ENCODE measurements at places on chromosomes 1 and 21.

GRCh38 chr1:156435545-156436140, 64.9 kb downstream of the MEF2D start:
- no peak for DNase-seq

DNA sequence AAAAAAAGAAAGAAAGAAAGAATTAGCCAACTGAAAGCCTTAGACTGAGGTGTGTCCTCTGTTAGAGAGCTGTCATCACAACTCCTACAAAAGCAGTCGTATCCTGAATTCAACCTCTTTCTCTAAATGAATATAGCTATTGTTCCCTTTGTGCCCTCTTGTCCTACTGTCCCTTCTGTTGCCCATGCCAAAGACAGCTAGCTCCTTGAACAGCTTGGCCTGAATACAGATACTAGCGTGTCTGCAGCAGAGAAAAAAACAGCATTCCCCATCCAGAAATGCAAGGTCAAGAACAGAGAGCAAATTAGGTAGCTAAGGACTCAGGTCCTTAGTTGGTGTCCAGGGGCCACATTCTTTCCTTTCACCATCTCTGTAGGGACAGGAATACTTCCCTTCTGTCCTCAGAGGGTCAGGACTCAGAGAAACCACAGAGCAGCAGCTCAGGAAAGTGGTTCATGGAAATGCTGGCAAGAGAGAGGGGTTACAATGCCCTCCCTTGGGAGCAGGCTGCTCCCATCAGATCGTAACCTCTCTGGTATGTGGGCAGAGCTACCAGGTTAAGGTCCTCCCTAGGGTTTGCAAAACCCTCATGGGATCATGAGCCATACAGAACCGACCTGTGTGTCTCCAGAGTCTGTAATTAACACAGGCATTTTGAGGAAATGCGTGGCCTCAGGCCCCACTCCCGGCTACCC, 1.8 kb upstream of the ZBTB48 start:
- no peak for DNase-seq

- no peak for DNase-seq
Observed at GRCh38 chr1:29213055-29213454, 17.7 kb downstream of the MECR start.

DNA sequence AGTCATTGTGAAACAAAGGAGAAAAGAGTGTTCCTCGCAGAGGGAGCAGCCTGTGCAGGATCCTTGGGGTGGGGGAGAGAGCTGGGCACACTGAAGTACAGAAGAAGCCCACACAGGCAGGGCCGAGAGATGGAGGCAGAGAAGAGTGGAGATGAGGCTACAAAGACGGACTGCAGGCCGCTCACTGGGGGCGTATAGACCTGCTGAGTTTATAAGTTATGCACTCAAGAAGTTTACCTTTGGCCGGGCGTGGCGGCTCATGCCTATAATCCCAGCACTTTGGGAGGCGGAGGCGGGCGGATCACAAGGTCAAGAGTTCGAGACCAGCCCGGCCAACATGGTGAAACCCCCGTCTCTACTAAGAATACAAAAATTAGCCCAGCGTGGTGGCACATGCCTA, 7.6 kb upstream of the SLAMF9 start:
- no peak for DNase-seq

DNA sequence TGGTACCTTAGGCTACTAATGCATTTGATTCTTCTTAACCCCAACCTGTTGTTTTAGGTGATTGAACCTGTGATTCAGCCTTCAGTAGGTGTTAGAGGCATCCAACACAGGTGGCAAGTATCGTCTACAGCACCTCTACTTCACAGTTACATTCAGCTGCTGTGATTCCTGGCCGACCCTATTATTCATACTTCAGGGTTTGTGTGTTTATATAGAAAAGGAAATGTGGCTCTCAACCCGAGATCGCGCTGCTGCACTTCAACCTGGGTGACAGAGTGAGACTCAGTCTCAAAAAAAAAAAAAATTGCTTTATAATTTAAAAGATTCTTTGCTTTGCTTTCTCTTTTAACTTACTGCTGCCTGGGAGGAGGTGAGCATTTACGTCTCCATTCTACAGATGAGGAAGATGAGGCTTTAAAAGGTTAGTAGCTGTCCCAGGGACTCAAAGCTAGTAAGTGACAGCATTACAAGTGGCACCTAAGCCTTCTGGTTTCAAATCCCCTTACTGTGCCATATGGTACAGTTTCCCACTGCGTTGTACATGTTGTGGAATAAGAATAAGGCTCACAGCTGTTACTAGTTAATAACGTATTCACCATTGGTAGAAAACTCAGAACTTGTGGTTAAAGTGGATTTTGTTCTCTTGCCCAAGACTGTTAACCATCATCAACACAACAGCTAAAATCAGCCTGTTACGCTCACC, 9.9 kb upstream of the GPR25 start:
- DNase-seq = no peak

GRCh38 chr1:178102218-178102617, 8.3 kb downstream of the RASAL2 start:
- DNase-seq = no peak

DNA sequence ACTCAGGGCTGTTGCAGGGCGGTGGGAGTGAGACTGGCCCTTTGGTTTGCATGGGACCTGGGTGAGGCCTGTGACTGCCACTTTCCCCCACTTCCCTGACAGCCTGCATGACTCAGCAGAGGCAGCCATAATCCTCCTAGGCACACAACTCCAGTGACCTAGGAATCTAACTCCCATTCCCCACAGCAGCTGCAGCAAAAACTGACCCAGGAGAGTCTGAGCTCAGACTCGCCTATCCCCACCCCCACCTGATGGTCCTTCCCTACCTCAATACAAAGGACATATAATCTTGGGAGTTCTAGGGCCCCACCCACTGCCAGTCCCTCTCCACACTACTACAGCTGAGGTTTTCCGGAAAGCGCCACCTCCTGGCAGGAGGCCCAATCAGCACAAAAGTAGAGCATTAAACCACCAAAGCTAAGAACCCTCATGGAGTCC, 26.7 kb downstream of the NDC1 start:
- DNase-seq = no peak

DNA sequence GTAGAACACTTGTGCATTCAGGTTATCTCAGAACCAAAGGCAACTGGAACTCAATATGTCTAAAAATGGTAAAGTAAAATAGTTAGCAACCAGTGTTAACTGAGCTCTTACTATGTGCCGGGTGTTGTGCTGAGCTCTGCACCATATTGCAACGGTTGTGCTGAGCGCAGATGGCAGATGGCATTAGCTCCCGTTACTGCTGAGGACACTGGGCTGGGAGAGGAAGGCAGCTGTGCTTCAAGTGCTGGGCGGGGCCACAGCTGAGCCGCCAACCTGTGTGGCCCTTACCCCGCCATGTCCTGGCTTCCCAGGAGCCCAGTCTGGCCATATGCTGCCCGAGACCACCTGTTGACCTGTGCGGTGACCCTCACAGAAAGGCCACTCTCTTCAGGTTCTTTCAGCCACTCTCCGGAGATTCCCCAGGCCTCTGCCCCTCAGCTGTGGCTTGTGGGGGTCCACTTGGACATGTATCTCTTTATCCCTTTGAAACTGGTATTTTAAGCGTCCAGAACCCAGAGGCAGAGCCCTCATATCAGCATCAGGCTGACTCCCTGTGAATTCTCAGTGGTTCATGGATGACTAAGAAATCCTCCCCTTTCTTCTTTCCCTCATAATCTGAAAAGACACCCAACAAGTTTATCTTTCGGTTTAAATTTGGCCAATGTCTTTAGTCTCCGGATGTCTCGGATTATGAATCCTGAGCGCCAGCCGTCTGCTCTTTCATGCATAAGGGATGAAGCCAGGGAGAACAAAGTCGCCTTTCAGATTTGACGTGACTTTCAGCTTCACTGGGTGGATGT, 26.4 kb downstream of the LDLRAP1 start:
- no peak for DNase-seq

GRCh38 chr1:29753244-29753643, 516.9 kb downstream of the PTPRU start:
- no peak for DNase-seq

DNA sequence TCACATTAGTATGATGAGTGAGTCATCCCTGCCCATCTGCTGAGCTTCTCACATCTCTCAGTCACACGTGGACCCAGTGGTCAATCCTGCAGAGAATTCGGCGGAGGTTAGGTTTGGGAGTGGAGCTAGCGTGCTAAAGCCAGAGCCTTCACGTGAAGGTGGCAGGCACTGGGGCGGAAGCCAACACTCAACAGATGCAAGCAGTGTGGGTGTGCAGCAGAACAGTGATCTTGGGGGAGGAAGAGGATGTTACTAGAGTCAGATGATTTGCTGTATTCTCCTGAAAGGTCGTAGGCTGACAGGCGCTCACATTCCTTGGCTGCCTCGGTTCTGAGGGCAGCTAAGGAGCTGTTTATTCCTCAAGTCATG, 6.7 kb downstream of the C1orf115 start:
- DNase-seq = no peak

DNA sequence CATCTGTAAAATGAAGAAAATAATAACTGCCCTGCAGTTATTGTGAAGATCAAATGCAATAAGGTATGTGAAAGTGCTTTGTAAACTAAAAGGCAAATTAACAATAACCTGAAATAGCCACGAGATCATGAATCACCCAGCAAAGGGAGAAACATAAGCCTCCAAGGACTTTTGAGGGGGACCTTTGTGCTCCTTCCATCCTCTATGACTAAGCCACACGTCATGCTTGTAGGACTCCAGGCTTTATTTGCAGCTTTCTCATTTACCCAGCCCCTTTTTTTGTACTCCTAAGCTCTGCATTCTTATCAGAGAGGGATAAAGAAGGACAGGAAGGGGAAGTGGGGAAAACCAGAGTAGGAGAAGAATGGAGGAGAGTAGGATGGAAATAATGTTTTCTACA, 115.1 kb downstream of the PROX1 start:
- DNase-seq = peak; percentile 85

GRCh38 chr1:1079408-1080121, 5.5 kb upstream of the RNF223 start:
- peak; percentile 48 for DNase-seq

DNA sequence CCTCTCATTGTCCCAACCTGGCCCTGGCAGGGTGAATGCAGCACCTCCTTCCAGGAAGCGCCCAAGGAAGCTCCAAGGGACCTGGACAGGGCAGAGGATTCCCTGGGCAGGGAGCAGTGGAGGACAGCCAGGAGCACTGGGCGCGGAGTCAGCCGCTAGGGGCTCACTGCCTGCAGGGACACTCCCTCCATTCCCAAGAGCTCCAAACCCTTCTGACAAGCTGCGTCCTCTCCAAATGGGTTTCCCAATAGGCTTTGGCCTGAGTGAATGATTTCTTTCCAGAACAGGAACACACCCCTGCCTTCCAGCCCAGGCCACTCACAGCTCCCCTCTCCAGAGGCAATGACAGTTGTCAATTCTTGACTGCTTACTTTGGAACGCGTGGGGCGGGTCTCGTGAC, 128.5 kb upstream of the EDN2 start:
- no peak for DNase-seq

DNA sequence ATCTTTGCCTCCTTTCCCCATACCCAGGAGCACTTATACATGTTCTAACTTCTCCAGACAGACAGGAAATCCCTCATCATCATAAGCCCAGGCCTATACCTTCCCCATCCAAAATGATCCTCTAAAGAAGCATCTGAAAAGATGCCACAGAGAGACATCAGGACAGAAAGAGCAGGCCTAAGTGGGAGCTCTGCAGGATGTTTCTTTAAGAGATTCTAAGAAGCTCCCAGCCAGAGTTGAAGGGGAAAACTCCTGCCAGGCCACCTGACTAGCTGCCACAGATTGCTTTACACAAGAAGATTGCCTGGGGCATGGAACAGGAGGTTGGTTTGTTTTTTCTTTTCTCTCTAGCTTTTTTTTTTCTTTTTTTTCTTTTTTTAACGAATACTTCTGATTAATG, 275.8 kb downstream of the VAV3 start:
- no peak for DNase-seq

DNA sequence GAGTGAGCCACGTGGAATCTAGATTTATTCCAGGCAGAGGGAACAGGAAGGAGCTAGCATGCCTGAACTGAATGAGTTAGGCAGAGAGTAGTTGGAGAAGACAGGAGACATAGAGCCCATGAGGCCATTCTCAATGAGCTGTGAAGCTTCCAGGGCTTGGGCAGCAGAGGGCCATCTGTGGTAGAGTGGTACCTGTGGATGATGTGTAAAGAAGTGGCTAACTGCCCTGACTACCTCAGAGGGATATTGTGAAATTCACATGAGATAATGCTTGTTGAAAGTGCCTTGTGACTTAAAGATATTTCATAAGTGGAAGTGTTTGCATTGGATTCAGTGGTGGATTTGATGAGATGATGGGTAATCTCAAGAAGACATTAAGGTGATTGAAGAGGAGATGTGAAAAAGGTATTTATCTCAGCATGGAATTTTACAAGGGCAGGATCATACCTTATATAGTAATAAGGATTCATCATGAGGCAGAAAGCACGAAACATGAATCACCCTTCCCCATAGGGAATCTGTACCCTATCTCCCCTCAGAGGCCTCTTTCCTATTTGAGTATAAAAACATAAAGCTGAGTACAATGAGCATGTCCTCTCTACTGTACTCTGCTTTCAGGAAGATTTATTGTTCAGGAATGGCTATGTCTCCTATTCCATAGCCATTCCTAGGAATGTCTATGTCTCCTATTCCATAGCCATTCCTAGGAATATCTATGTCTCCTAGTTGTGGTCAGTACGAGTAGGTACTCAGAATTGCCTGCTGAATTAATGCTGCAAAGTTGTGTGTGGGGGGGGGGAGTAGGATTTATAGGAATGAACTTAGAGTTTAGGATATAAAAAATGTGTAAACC, 146.8 kb downstream of the PAPPA2 start:
- DNase-seq = peak; percentile 24

DNA sequence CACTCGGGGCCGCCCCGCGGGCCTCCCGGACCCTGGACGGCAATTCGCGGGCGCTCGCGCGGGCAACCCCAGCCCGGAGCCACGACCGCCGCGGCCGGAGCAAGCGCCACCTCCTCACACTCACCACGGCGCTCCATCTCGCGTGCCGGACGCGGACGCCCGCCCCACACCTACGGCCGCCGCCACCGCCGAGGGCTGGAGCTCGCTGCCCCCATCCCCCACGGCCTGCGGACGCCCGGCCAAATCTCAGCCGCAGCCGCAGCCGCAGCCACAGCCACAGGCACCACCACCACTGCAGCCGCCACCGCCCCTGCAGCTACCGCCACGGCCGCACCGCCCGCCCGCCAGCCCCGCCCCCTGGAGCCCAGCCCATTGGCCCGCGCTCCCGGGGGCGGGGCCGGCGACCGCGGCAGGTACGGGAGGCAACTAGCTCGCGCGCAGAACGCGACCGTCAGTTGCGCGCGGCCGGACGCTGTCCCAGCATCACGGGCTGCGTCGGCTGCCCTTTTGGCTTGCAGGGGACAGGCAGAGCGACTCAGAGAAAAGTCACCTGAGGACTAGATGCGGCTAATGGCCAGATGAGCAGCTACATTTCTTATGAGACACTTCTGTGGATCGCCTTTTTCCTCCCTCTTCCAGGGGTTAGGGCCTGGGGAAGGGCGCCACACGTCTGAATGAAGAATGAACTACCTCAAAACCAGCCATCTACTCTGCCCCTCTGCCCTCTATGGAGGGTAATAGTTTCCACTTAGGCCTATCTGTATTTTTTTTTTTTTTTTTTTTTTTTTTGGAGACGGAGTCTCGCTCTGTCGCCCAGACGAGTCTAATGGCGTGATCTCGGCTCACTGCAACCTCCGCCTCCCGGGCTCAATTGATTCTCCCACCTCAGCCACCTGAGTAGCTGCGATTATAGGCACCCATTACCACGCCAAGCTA, at the start of gene ARHGAP29:
Gene ARHGAP29 (minus strand): TSS at position 294 of the 936 bp plus-strand sequence. CDS start 5,973 bp downstream, outside the sequence.
- no peak for DNase-seq

All from skeletal muscle cell (primary cell).